Trophoblast cell (in vitro differentiated cells and primary cell): ENCODE measurements at places on chromosomes 2 and 18.

GRCh38 chr2:233856184-233856583 lies 1.8 kb upstream of the HJURP start:
- no peak overlapping the region for H3K27ac ChIP-seq
- H3K4me1 ChIP-seq, result peaks cover 2% of the 10 kb centered on the region
- H3K36me3 ChIP-seq, result peaks cover 4% of the 10 kb centered on the region
- no peak overlapping the region for H3K4me3 ChIP-seq
- no peak for DNase-seq
- H3K27me3 ChIP-seq, result no peaks in the 10 kb centered on the region

DNA sequence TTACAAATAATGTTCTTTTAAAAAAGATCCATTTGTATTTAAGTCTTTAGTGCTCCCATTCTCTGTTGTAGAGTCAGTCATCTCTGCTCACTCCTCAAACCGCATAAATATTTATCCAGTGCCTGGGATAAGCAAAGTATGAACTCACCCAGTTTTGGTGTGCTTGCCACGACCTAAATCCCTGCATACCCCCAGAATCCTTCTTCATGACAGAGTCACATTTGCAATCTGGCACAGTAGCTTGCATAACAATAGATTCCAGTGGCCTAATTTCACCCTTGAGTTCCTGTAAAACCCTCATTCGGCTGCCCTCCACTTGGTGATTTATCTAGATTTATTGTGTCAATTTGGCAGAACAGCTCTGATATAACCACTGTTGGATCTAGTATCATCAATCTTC lies 92.9 kb downstream of the DTNA start:
- no peak overlapping the region for H3K4me3 ChIP-seq
- no peak for DNase-seq
- no peak overlapping the region for H3K27ac ChIP-seq
- peaks cover 5% of the 10 kb centered on the region for H3K4me1 ChIP-seq
- H3K36me3 ChIP-seq, result no peaks in the 10 kb centered on the region

- H3K27me3 ChIP-seq, result no peaks in the 10 kb centered on the region
- H3K4me3 ChIP-seq, result no peak overlapping the region
- peaks cover under 1% of the 10 kb centered on the region for H3K4me1 ChIP-seq
- no peak overlapping the region for H3K27ac ChIP-seq
Measured at GRCh38 chr2:225993430-225993829, 593.9 kb downstream of the NYAP2 start.

GRCh38 chr2:240782886-240783818 lies 36.9 kb downstream of the KIF1A start:
- no peaks in the 10 kb centered on the region for H3K36me3 ChIP-seq
- no peak for DNase-seq
- no peak overlapping the region for H3K4me3 ChIP-seq
- H3K27me3 ChIP-seq, result no peaks in the 10 kb centered on the region
- no peaks in the 10 kb centered on the region for H3K4me1 ChIP-seq

DNA sequence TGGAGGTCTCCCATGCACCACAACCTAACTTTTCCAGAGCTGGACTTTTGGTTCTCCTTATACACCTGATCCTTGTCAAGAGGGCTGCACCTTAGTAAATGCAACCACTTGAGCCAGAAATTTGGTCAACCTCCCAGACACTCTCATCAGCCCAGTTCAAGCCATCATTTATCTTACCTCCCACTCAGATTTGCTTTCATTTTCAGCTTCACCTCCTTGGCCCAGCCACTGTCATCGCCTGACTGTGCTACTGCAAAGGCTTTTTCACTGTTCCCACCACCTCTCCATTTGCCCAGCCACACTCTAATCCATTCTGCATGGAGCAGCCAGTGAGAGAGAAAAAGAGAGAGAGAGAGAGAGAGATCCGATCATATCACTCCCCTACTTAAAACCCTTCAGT lies 112.4 kb upstream of the DDX18 start:
- no peaks in the 10 kb centered on the region for H3K27me3 ChIP-seq
- no peak overlapping the region for H3K4me3 ChIP-seq

DNA sequence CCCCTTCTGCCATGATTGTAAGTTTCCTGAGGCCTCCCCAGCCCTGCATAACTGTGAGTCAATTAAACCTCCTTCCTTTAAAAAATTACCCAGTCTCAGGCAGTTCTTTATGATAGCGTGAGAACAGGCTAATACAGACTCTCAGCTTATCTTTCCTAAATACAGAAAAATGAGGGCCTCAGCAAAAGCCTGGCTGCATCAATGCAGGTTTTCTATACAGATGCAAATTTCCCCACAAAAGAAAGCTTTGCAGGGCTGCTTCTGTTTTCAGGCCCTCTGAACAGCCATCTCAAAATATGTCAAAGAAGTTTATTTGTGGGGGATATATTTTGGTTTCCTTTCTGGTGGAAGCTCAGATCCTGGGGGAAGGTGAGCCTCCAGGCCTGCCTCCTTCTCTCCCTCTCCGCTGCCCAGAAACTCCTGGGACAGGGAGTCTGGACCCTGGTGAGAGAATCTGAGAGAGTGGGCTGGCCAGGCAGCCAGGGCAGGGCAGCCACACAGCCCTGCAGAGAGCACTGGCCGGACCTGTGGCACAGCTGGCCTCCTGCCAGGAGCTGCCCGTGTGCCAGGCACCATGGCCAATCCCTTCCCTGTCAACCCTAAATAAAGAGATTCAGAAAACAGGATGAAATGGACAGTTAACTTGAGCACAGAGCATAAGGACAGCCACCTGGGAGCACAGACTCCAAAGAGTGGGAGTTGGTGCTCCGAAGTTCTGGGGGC lies 21.6 kb upstream of the AGXT start:
- H3K36me3 ChIP-seq, result no peaks in the 10 kb centered on the region
- no peaks in the 10 kb centered on the region for H3K4me1 ChIP-seq
- H3K4me3 ChIP-seq, result no peak overlapping the region
- DNase-seq, result no peak
- H3K27ac ChIP-seq, result no peak overlapping the region

- H3K27me3 ChIP-seq, result no peaks in the 10 kb centered on the region
- no peaks in the 10 kb centered on the region for H3K4me1 ChIP-seq
- H3K27ac ChIP-seq, result no peak overlapping the region
Measured at GRCh38 chr2:11213090-11213638, 57.9 kb downstream of the SLC66A3 start.

GRCh38 chr18:28884304-28884703 lies 707.4 kb upstream of the CDH2 start:
- H3K4me1 ChIP-seq, result no peaks in the 10 kb centered on the region
- no peaks in the 10 kb centered on the region for H3K27me3 ChIP-seq

DNA sequence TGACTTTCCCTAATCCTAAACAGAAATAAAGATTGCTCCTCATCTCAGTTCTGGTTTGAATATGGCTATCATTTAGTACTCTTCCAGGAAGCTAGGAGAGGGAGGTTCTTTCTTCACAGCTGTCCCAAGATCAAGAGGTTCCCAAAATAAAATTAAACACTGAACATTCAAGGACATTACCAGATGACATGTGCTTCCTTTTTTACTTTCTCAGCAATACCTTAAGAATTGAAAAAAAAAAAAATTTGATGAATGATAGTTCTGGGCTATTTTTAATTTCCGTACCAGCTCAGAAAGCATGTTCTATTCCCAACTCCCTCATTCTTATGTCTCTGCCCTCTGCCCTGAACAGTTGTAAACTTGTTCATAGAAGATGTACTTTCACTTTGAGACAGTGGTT lies 61.7 kb upstream of the MYL1 start:
- no peak overlapping the region for H3K27ac ChIP-seq
- no peak for DNase-seq
- no peaks in the 10 kb centered on the region for H3K4me1 ChIP-seq
- no peak overlapping the region for H3K4me3 ChIP-seq

DNA sequence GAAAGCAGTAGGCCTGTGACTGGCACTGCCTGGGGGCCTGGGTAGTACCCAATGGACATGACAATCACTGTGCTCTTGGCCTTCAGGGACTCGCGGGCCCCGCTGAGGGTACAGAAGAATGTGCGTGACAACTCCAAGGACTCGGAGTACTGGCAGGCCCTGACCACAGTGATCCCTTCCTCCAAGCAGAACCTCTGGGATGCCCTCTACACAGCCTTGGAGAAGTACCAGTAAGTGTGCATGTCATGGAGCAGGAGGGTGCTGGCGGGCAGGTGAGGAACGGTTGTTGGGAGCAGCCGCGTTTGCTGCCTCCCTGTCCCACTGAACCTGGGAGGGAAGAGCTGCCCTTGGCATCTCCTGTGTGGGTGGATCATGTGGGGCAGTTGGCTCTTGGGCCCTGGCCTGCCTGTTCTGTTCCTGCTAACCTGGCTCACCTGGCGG lies 23.3 kb downstream of the OTOF start:
- DNase-seq, result no peak
- peaks cover 22% of the 10 kb centered on the region for H3K4me1 ChIP-seq
- H3K4me3 ChIP-seq, result no peak overlapping the region
- H3K36me3 ChIP-seq, result no peaks in the 10 kb centered on the region
- no peak overlapping the region for H3K27ac ChIP-seq

GRCh38 chr2:228613133-228613850 lies 431.8 kb upstream of the SPHKAP start:
- H3K27me3 ChIP-seq, result no peaks in the 10 kb centered on the region
- H3K36me3 ChIP-seq, result no peaks in the 10 kb centered on the region
- H3K27ac ChIP-seq, result no peak overlapping the region
- no peaks in the 10 kb centered on the region for H3K4me1 ChIP-seq
- DNase-seq, result no peak
- no peak overlapping the region for H3K4me3 ChIP-seq

DNA sequence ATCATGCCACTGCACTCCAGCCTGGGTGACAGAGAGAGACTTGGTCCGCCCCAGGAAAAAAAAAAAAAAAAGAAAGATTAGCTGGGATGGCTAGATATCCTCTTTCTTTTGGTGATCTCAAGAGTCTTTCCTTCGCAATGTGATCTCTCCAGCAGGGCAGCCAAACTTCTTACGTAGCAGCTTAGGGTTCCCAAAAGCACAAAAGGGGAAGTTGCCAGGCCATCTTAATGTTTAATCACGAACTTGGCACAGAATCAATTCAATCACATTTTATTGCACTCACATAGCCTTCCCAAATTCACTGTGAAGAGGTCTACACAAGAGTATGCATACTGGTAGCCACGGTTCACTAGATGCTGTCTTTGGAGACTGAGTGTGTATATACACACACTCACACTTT lies 53.1 kb downstream of the VIL1 start:
- no peak overlapping the region for H3K4me3 ChIP-seq
- no peak for DNase-seq
- no peak overlapping the region for H3K27ac ChIP-seq
- no peaks in the 10 kb centered on the region for H3K27me3 ChIP-seq
- H3K36me3 ChIP-seq, result peaks cover 7% of the 10 kb centered on the region
- H3K4me1 ChIP-seq, result no peaks in the 10 kb centered on the region

- H3K36me3 ChIP-seq, result no peaks in the 10 kb centered on the region
- H3K27me3 ChIP-seq, result no peaks in the 10 kb centered on the region
- H3K4me1 ChIP-seq, result no peaks in the 10 kb centered on the region
- H3K4me3 ChIP-seq, result no peak overlapping the region
Measured at GRCh38 chr2:231693956-231694355, 14.4 kb upstream of the PTMA start.

DNA sequence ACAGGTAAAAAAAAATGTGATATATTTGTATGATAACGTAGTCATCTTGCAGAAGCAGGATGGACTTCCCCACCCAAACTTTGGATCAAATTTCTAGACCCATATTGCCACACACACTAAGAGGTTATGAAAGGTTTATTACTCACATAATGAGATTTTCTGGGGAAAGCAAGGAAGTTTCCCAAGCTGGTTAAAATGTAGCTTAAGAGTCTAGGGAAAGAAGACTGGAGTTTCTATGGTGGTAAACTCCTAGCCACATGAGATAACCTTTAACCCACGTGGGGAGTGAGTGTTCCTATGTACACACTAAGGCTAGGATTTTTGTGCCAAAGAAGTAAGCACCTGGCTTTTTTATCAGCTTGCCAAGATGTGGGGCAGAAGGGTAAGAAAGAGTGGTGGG lies 335.7 kb upstream of the UBE2E3 start:
- H3K36me3 ChIP-seq, result no peaks in the 10 kb centered on the region
- DNase-seq, result no peak
- H3K4me3 ChIP-seq, result no peak overlapping the region

- no peak overlapping the region for H3K4me3 ChIP-seq
- no peak overlapping the region for H3K27ac ChIP-seq
- H3K36me3 ChIP-seq, result no peaks in the 10 kb centered on the region
- peak; percentile 14 for DNase-seq
- peaks cover 12% of the 10 kb centered on the region for H3K4me1 ChIP-seq
Measured at GRCh38 chr2:192194265-192194865, 368 bp downstream of the TMEFF2 start.

DNA sequence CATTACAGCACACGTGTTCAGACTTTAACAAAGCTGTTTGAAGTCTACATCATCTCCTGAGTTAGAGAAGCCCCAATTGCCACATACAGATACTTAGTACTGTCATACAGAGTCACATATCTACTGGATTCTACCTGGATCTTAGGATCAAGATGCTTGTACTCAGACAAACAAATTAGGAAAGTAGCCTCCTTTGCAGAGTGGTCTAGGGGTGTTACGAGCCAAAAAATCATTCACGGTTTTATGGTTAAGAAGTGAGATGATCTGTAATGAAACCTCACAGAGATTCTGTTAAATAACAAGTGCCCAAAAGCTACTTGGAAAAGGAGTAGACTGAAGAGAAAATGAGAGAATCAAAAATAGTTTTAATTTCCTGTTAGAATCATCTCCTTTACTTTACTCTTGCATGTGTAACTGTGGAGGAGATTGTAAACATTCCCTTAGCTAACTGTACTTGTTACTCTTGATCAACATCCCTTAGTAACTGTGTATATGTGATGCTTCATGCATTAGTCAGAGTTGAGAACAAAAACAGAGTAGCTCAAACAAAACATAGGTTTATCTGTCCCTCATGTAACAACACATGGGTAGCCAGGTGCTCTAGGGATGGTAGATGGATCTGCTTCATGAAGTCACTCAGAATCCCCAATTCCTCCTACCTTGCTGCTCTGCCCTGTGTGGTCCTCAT lies 16.4 kb upstream of the IL1RL1 start:
- H3K27me3 ChIP-seq, result no peaks in the 10 kb centered on the region
- H3K27ac ChIP-seq, result no peak overlapping the region
- H3K4me3 ChIP-seq, result no peak overlapping the region
- H3K4me1 ChIP-seq, result no peaks in the 10 kb centered on the region

DNA sequence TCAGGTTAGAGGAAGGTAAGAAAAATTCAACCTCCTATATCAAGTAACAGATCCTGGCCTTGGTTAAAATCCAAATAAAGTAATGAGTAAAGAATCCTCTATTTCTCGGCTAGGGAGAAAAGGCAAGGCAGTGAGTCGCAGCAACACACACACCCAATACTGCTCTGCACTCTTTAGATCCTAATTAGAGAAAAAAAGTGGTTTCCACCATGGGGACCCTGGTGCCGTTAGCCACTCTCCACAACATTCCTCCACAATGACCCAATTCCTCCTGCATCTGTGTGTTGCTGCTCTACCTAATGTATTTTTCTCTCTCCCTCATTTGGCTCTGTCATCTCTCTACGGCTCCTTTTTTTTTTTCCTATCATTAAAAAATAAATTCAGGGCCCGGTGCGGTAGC lies 462.7 kb downstream of the METTL4 start:
- H3K4me1 ChIP-seq, result no peaks in the 10 kb centered on the region
- no peaks in the 10 kb centered on the region for H3K36me3 ChIP-seq
- DNase-seq, result no peak
- H3K27me3 ChIP-seq, result no peaks in the 10 kb centered on the region
- no peak overlapping the region for H3K27ac ChIP-seq

GRCh38 chr2:11533278-11534070 lies at the start of gene GREB1:
Gene GREB1 (plus strand): TSS chr2:11534045. CDS start chr2:11556615, 22,570 bp downstream.
- H3K4me1 ChIP-seq, result peaks cover 8% of the 10 kb centered on the region
- no peaks in the 10 kb centered on the region for H3K27me3 ChIP-seq
- H3K27ac ChIP-seq, result no peak within 1 kb of the TSS
